ENCODE measurements at places on chromosomes 2 and 18.

DNA sequence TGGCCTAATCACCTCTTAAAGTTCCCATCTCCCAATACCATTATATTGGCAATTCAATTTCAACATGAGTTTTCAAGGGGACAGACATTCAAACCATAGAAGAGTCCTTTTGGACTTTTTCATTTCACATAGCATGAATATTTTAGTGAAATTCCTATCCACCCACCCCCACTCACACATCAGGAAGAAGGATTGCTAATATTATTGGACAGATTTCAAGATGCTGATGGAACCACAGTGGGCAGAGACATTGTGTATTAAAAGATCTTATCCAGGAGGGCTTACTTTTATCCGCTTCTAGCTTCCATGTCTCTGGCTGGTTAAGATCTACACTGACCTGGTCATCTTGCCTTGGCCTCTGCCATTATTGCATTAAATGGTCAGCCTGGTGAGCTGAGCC lies 297.4 kb upstream of the ACVR2A start:
- no peak for DNase-seq

GRCh38 chr2:25259737-25260124 lies 82.0 kb downstream of the DNMT3A start:
- no peak for DNase-seq

DNA sequence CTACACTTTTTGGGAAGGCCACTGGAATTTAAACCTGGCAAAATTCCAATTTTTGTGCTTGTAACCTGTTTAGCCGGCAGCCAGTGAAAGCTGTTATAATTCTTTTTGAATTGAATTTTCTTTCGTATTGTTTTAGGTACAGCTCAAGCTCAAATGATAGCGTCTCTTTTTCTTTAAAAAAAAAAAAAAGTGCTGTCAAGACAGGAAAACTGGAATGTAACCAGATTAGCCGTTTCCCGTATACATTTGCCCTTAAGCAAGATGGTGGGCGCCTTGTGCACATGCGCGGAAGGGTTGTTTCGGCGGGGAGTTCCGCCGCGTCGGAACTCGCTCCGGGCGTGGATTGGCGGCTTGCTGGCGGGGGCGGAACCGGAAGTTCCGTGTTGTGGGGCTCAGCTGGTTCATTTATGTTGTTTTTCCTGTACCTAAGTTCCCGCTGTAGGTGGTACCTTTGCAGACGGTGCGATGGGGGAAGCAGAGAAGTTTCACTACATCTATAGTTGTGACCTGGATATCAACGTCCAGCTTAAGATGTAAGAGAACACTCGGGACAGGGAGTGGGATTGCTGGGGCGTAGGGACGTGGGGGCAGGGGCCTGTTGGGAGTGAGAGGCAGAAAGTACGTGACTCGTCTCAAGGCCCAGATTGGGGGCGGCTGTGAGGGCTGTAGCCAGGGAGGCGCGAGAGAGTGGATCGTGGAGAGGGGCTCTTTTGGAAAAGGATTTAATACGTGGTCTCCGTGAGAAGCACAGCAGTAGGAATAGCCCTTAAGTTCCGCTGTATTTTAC lies at the start of gene PIK3C3:
PIK3C3 (plus strand) TSS at position 408 of the 787 bp plus-strand sequence; CDS start at position 466, 58 bp downstream.
- peak; percentile 97 for DNase-seq

- no peak for DNase-seq
These were observed 162.8 kb downstream of the VAPA start for GRCh38 chr18:10076502-10077030.

- DNase-seq: no peak
These were observed 38.1 kb upstream of the TGIF1 start for GRCh38 chr18:3411854-3412268.

DNA sequence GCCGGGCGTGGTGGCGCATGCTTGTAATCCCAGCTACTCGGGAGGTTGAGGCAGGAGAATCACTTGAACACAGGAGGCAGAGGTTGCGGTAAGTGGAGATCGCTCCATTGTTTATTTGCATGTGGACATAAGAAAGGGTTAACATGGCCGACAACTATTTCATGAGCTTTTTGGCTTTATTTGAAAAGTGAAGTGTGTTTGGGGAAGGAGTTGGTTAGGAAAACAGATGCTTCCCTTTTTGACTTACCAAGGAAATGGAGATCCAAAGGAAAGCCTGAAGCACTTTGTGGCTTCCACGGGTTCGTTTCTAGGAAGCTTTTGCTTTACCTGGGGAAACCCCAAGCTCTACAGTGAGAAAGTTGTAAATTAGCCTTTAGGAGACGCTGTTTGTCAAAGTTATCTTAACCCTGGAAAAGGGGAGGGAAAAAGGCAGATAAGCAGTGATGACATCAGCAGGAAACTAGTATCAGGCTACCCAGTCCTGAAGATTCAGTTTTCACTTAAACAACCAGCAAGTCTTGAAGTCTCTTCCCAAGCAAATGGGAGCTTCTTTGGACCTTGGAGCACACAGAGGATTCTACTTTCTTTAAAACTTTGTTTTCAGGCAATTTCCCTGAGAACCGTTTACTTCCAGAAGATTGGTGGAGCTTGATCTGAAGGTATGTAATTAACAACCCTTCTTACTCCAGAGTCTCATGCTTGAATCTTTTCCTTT lies at the start of gene CASP10:
CASP10 (plus strand) TSS at position 492 of the 715 bp plus-strand sequence. CDS start 2,637 bp downstream, outside the sequence.
- DNase-seq: peak; percentile 65

Data from HT1080 (cell line).